Mucosa of descending colon (tissue), 3 donors: ENCODE measurements at places on chromosomes 13 and 19.
A peak's percentile ranks its signal among the peaks of the same experiment; 100 is the strongest.

DNA sequence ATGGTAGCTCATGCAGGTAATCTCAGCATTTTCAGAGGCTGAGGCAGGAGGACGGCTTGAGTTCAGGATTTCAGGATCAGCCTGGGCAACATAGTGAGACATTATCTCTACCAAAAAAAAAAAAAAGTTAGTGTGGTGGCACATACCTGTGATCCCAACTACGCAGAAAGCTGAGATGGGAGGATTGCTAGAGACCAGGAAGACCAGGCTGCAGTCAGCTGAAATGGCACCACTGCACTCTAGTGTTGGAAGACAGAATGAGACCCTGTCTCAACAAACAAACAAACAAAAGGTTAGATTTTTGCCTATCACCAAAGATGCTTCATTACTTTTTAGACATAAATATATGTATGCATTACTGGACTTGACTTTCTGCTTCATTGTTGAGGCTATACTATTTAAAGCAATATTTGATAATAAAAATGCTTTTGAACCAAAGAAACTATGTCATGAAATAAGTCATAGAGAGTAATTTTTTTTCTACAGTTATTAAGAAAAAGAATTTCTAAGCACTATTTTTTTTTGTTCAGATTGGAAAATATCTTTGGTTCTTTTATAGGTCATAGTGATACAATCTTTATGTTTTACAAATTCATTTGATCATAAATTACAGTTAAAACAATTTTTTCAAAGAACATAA is 1180.1 kb upstream of the ATXN8OS start:
- DNase-seq = no peak

DNA sequence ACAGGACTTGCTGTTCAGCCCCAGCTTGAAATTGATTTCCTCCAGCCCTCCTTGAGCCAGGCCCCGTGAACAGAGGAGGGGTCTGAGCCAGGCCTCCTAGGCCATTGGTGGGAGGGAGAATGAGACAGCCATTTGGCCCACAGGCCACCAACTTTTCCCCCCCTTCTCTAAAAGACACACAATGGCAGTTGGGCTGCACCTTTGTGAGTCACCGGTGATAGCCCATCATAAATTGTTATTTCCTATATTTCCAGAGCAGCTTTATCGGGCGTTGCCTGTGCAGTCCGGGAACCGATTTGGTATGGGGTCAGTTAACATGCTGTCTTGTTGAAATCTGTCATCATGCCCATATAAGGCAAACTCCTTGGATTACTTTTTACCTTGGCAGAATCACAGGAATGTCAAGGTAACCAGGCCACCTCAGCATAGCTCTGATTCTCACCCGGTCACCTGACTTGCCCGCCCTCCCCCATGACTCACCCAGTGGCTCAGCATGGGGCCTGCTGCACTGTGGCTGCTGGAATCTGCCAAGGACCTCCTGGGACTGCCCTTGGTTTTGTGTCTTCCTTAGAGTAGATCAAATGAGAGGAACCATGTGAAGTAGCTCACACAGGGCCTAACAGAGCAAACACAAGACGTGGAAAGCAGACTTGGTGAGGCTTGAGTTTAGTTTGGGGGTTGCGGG is 36.1 kb downstream of the ACTN4 start:
- peak; percentile 89 for DNase-seq

DNA sequence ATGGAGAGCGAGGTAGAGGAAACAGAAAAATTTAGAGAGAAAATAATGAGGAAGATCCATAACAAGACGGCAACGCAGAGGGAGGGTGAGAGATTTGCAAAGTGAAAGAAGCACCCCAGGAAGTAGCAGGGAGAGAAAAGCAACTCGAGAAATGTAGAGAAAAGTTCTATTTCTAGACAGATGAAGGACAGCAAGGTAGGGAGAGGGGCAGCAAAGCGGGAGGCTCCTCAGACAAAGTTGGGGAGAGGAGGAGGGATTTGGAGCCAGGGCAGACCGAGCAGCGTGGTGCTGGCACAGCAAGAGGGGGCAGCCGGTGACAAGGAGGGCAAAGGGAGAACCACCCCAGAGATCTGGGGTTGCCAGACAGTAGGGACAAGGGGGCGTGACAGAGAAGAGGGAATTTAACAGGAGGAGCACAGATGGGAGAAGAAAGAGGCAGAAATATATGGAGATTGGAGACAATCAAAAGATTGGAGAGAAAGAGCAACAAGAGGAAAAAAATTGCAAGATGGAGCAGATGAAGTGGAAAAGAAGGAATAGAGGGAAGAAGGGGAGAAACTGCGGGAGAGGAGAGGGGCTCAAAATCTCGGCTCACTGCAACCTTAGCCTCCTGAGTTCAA is 989 bp downstream of the ZNF766 start:
- no peak for DNase-seq

DNA sequence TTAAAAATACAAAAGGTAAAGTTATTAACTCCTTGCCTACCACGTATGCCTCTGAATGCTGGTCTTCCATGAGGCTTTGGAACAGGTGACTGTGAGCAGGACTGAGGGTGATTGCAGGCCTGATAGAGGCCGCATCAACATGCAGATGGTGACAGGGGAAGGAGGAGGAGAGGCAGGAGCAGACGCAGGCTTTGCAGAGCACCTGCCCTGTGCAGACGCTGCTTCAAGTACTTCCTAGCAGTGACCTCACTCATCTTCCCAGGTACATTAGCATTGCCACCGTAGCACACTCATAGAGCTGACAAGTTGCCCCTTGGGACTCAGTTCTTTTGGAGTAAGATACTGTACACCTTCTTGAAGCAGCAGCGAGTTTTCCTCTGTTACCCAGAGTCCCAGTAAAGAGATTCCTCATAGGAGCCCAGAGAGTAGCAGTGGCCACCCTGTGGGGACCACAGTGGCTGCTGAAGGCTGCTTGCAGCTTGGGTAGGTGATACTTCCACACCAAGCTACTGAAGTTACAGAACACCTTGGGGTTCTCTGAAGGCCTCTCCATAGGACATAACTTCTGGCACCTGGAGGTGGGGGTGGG is 56.0 kb downstream of the ZNF536 start:
- DNase-seq = no peak

DNA sequence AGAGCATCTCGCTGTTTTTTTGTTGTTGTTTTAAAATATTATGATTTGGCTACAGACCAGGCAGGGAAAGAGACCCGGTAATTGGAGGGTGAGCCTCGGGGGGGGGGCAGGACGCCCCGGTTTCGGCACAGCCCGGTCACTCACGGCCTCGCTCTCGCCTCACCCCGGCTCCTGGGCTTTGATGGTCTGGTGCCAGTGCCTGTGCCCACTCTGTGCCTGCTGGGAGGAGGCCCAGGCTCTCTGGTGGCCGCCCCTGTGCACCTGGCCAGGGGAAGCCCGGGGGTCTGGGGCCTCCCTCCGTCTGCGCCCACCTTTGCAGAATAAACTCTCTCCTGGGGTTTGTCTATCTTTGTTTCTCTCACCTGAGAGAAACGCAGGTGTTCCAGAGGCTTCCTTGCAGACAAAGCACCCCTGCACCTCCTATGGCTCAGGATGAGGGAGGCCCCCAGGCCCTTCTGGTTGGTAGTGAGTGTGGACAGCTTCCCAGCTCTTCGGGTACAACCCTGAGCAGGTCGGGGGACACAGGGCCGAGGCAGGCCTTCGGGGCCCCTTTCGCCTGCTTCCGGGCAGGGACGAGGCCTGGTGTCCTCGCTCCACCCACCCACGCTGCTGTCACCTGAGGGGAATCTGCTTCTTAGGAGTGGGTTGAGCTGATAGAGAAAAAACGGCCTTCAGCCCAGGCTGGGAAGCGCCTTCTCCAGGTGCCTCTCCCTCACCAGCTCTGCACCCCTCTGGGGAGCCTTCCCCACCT is 183.3 kb downstream of the KDM4B start:
- no peak for DNase-seq

GRCh38 chr19:44626048-44626624 is 12.8 kb downstream of the IGSF23 start:
- DNase-seq = no peak

- no peak for DNase-seq
These were observed 6.9 kb downstream of the UPK1A start for GRCh38 chr19:35673121-35673804.

DNA sequence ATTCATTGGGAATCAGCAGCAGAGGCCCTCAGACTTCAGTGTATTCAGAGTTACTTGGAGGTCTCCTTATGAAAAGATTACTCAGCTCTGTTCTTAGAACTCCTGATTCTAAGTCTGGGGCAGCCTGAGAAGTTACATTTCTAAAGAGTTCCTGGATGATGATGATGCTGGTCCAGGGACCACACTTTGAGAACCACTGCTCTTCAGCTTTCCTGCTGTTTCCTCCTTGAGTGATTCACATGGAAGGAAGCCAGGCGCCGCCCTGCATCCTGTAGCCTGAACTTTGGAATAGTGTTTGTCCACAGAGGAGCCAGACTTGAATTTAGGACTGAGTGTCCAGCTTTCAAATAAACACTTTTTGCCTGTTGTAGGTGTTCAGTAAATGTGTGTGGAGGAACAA is 2.9 kb downstream of the CEBPG start:
- peak; percentile 90 for DNase-seq

GRCh38 chr13:39379118-39379517 is 223.9 kb downstream of the LHFPL6 start:
- no peak for DNase-seq

- no peak for DNase-seq
These were observed 34.0 kb downstream of the GPC6 start for GRCh38 chr13:93260591-93260990.

- DNase-seq = peak; percentile 76
These were observed 2.8 kb downstream of the PTGER1 start for GRCh38 chr19:14472202-14472938.

DNA sequence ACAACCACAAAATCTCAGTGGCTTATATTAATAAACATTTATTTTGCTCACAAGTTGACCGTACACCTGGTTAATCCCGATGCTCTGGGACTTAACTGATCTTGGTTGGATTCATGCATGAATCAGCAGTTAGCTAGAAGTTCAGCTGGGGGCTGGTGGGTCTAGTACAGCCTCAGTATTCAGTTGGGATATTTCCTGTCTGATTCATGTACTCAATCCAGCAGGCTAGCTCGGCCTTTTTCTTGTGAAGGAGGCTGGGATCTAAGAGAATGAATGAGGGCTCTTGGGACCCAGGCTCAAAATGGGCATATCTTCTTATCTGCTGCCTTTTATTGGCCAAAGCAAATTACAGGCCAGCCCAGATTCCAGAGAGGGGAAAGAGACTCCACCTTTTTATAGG is 178.8 kb downstream of the KCTD12 start:
- DNase-seq = no peak

DNA sequence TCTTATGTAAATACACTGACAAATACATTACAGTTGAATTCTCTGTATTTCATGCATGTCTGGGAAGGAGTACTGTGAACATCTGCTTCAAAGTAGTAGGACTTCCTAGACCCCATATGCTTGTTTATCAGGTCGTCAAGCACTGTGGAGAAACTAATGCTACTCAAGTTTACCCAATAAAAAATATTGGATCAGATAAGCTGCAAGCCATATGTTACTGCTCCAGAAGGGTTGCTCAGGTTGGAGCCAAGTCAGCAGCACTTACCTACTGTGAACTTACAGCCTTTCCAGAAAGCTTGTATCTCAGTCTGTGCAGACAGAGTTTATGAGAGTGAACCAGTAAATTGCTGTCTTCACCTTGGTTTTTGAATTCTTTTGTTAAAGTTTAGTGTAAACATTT is 36.2 kb downstream of the SLAIN1 start:
- no peak for DNase-seq

- DNase-seq = peak; percentile 55
These were observed 1.6 kb downstream of the ARRDC2 start for GRCh38 chr19:18009412-18010066.

GRCh38 chr13:36548129-36548528 is 115.8 kb downstream of the CCNA1 start:
- no peak for DNase-seq

DNA sequence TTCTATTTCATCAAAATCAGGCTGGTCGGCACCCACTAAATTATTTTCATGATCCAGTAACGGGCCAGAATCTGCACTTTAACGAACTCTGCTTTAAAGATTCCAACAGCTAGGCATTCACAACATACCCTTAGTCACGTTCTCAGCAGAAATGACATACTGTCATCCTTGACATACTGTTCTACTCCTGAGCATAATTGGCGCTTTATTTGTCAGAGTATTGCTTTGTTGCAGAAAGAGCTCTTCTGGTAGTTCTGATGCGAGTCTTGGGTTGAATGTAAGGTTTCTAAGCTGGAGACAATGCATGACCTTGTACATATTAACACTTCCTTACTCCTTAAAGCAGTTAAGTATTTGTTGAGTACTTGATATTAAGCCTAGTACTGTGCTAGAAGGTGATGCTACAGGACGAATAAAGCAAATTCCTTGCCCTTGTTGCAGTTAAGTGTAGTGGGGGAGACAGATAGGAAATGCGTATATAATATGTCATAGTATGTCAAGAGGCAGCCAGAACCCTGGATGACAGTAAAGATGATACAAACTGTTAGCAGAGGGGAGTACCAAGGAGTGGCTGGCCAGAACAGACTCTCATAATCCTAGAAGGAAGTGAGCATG is 32.2 kb downstream of the FRY start:
- DNase-seq = no peak

DNA sequence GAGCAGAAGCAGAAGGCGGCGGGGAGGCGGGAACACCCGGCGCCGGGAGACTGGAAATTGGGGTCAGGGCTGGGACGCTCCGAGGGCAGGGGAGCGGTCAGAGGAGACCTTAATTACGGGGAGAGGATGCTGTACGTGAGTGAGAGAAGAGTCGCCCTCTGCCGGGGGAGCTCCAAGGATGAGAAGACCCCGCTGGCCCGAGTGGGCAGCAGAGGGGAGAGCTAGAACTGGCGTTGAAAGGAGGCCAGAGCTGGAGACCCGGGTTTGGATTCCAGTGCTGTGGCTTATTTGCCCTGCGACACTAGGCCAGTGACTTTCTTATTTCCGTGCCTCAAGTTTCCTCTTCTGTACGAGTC is 536 bp downstream of the FAM32A start:
- no peak for DNase-seq

- DNase-seq = no peak
These were observed 1.8 kb downstream of the DPF1 start for GRCh38 chr19:38221919-38222830.

- DNase-seq = no peak
These were observed 26.5 kb upstream of the CASP14 start for GRCh38 chr19:15022752-15023151.

DNA sequence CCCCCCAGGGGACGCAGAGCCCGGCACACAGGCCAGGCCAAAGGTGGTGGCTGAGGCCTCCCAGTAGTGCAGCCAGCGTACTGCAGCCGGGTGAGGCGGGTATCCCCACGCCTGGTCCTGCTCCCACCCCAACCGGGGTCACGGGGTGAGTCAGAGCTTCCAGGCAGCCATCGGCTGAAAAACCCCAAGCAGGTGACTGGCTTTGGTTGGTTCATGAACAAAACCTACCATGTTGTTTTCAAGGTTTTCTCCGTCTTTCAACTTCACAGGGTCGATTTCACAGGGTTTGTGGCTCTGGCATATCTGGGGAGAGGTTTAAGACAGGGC is 42.1 kb upstream of the C13orf46 start:
- no peak for DNase-seq

GRCh38 chr19:57406516-57407123 is 4.3 kb upstream of the ZNF17 start:
- peak; percentile 45 for DNase-seq

- DNase-seq = no peak
These were observed 76.0 kb downstream of the TEX29 start for GRCh38 chr13:111396457-111396856.

- no peak for DNase-seq
These were observed 11.3 kb downstream of the CD70 start for GRCh38 chr19:6579450-6580178.
